Cortex of kidney (tissue), 1 donor: ENCODE measurements at places on chromosomes 13 and 19.

DNA sequence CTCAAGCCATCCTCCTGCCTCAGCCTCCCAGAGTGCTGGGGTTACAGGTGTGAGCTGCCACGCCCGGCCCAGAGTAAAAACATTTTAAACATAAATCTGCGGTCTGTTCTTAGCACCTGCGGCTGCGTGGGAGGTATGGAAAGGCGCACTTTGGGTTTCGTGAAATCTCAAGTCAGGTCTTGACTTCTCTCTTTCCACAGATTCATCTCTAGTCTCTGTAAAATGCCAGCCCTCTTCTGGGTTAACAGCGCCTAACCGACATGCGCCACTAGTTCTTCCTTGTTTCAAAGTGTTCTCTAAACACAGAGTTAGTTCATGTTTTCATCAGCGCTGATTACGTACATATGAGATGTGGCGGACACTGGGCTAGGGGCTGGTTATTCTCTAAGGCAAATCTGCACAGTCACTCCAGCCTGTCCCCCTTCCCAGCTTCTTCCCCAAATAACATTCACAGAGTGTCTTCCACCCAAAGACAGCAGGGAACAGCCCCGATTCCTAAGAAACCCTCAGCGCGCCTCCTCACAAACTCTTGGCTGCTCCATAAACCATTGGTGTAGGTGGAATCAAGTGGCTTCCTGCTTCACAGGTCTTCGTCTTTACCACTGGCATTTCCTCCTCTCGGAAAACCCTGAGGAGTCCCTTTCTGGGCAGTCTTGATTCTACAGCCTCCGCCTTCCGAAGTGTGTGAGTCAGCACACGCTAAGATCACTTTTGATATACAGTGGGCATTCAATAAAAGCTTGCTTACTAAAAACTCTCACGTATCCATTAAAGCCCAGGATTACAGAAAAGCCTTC, 1.4 kb downstream of the PARP4 start:
- no peak for DNase-seq

- no peak for DNase-seq
Observed at GRCh38 chr19:45117167-45117594, 24.2 kb downstream of the PPP1R37 start.

DNA sequence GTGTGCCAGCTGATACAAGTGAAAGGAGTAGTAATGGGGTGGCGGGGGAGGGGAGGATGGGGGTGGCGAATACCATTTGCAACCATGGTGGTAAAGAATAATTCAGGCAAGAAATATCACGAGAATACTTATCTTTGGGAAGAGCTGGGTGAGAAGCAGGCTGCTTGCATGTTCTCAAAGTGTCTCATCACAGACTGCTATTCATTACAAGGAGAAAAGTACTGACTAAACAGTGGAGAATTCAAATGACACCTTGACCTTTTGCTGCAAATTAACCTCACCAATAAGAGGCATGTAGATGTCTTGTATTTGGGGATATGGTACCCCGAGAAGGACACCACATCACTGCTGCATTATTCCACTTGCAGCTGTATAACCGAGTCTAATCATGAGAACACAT, 585.7 kb upstream of the GPC6 start:
- no peak for DNase-seq

DNA sequence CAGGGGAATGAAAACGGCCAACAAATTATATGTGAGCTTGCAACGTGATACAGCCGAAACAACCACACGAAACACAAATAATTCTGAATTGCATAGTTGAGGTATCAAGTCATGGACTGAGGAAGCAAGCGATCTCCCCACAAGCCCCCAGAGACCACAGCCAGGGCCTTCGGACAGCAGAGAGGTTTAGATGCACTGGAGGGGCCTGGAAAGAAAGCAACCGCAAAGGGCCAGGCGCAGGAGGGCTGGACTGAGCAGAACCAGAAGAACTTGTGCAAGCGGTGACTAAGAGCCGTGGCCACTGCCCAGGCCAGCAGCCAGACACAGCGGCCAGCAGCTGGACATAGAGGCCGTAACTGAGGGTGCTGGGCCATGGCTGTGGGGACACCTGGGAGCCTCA, 131.4 kb downstream of the TNFRSF19 start:
- no peak for DNase-seq

GRCh38 chr13:20728579-20729311, 25.2 kb downstream of the IL17D start:
- no peak for DNase-seq

DNA sequence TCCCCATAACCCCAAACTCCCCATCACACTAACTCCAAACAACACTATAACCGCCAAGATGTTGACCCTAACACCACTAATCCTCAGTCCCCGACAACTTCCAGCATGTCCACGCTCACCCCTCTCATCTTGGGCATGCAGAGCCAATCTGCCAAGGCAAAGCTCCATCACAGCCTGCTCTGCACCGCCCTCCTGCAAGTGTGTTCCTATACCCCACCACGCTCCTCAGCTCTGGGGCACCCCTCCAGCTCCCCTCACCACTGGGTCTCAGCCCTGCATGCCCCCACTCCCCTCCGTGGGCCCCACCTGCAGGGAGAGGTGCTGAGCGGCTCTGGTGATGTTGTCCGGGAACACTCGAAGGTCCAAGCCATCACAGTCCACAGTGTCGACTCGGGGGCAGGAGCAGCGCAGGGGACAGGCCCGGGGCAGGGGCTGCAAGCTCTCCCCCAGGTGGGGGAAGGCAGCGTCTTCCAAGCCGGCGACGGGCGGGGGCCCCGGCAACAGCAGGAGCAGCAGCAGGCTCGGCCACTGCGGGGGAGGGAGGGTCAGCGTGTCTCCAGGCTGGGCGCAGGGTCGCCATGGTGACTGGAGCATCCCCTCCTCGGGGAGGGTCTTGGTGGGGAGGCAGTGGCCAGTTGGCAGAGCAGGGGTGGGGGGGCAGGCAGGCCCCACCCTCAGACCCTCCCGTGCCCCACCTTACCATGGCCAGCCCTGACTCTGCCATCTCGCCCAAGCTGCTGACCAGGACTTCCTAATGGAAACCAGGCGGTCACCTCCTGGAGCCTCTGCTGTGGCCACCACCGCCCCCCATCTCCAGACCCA, 527 bp downstream of the PODNL1 start:
- no peak for DNase-seq

DNA sequence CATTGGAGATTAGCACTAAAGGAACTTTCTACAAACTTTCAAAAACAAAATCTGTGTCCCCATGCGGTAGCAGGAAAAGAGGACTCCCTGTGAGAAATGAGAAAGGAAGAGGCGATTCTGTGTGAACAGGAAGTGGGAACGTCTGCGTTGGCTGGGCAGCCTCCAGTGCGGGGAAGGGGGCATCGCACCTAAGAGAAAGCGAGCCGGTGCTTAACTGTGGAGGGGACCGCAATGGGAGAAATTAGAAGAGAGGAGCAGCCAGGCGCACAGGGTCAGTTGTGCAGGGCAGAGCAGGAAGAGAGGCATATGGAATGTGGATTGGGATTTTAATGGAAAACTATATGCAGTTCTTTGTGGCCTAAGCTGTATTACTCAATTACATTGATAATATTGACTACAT, 77.4 kb upstream of the DOCK9 start:
- DNase-seq: no peak

- no peak for DNase-seq
Observed at GRCh38 chr19:48745208-48745995, 1.3 kb downstream of the IZUMO1 start.

- DNase-seq: no peak
Observed at GRCh38 chr13:94087100-94087499, 392.4 kb downstream of the DCT start.

GRCh38 chr13:36513266-36513665, 81.0 kb downstream of the CCNA1 start:
- no peak for DNase-seq

- DNase-seq: no peak
Observed at GRCh38 chr13:51453959-51454703, 1.3 kb upstream of the INTS6 start.

DNA sequence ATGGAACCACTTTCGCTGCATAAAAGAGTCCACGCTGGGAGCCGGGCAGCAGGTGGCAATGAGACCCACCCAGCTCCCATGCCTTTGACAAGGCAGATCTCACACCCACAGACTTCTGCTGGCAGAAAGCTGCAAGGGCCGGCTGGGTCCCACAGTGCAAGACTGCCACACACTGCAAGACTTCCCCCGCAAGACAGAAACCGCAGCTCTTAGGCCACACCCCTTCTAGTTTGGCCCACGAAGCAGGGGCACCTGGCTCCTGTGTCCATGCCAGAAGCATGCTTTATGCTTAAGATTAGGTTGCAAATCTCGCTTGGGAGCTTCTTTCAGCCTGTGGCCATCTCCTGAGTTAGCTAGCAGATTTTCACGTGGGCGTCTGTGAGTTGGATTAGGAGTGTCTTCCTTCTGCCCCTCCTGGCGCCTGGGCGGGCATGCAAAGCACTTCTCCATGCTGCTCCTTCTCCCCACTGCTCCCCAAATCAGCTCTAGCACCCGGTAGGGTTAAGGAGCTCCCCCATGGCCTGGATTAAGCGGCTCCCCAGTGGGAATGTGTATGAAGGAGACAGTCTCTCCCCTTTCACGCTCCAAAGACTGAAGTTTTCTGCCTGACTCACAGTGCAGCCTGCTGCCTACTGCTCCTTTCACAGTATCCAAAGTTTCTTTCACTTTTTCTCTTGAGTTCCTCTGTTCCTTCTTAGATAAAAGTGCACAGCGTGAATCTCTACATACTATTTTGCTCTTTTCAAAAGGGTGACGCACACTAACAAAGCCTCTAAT, 17.7 kb downstream of the GPC6 start:
- DNase-seq: no peak

- DNase-seq: no peak
Observed at GRCh38 chr13:102100234-102100633, 301.6 kb downstream of the FGF14 start.

GRCh38 chr19:51368366-51369282, at the start of gene CLDND2:
TSS of gene CLDND2 (minus strand) at chr19:51369003. CDS start at chr19:51368577, 426 bp downstream.
- no peak for DNase-seq

DNA sequence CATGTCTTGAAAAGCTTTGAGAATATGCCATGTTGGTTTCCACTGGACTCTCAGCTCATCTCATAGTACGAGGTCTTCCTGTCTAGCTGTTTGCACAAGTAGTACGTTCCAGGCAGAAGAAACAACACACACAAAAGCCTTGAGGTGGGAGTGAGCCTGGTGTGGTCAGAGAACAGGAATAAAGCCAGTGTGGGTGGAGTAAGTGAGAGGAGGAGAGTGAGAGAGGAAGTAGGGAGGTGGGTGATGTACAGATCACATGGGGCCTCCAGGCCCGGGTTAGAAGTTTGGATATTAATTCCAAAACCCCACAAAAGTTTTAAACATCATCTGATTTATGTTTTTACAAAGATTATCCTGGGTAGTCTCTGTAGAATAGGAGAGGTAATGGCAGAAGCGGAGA, 230.6 kb downstream of the MTUS2 start:
- DNase-seq: no peak

- no peak for DNase-seq
Observed at GRCh38 chr13:44819245-44819644, 170.0 kb downstream of the NUFIP1 start.

DNA sequence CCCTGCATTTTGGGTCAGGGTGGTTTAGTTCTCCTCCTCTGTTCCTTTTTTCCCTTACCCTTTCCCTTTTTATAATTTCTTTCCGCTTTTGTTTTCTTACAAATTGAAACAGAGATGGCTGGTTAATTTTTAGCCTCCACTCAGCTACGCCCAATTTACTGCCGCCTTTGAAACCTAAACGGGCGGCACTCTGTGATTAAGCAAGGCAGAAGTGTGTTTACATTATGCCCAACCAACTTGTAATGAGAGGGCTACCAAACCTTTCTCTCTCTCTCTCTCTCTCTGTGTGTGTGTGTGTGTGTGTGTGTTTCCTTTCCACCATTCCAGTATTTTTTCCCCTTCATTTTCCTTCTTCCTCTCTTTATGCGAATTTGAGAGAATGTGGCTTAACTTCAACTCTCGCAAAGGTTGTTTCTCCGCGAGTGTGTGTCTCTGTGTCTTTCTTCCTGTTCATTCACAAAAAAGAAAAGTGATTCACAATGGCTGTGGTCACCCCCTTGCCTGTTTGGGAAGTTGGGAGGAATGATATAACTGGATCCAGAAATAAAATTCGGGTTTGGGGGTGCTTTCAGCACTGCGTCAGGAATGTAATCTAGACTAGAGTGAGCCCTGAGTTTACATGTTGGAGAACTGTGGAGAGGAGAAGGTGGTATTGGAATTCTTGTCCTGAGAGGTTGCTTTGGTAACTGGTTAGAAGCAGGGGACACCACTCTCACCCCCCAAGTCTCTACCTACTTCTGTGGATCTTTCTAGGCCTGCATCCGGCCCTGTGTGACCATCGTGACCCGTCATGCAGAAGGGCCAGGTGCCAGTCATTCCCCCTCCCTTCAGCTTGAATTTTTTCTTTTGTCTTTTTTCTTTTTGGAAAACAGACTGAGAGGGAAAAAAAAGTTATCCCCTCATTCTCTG, 31.4 kb downstream of the NFIX start:
- no peak for DNase-seq

DNA sequence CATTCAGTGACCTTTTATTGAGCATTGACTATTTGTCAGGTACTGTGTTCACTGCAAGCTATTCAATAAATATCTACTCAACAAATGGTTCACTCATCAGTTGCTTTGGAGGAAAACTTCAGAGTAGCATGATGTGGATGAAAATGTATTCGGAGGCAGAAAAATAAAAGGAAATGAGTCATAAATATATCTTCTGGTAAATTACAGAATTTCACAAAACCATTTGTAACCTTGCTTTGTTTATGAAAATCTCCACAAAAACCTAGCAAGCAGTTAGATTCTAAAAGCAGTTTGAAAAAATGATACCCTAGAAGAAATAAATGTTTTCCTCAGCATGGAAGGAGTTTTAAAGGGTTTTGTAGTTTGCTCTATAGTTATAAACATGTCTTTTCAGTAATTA, 399.6 kb downstream of the LMO7 start:
- DNase-seq: no peak

GRCh38 chr13:95137096-95137495, 164.2 kb downstream of the ABCC4 start:
- DNase-seq: no peak
